Activated CD4-positive, alpha-beta T cell treated with anti-CD3 and anti-CD28 coated beads, Interleukin-2, amount 50 U/mL, for 24 hours (primary cell): ENCODE measurements at places on chromosomes 6 and 20.

DNA sequence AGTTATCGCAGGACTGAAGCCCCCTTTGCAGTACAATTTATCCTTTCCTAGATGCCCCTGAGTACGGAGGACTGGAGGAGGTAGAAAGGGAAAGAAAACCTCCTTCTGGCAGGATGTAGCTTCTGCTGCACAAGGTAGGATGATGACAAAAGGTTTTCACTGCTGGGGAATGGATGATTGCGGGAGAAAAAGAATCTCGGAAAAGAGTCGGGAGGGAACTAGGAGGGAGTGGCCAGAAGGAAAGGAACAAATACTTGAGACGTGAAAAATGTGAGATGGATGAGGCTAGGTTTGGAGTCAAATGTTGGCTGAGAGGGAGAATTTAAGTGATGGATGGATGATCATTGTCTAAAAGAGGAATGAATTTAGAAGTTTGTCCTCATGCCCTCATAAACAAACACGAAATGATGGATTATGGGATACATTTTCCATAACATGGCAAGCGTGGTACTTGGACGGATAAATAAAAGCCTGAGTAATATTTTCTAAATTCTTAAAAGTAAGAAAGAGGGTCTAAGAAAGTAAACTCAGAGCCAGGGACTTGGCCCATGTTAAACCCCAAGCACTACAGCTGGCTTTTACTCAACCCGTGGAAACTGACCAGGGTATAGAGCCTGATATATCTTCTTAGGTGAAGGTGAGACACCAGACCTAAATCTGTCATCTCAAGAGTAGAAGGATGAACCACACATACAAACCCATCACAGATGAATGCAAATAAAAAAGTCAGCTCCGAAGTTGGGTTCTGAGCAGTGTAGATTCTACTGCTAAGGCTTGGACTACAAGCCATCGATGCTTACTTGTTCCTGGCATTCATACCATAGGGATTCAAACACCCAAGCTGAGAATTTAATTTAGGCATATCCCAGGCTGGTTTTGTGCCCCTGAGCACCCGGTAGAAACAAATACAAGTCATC lies 72.4 kb downstream of the HFE start:
- no peak for DNase-seq

DNA sequence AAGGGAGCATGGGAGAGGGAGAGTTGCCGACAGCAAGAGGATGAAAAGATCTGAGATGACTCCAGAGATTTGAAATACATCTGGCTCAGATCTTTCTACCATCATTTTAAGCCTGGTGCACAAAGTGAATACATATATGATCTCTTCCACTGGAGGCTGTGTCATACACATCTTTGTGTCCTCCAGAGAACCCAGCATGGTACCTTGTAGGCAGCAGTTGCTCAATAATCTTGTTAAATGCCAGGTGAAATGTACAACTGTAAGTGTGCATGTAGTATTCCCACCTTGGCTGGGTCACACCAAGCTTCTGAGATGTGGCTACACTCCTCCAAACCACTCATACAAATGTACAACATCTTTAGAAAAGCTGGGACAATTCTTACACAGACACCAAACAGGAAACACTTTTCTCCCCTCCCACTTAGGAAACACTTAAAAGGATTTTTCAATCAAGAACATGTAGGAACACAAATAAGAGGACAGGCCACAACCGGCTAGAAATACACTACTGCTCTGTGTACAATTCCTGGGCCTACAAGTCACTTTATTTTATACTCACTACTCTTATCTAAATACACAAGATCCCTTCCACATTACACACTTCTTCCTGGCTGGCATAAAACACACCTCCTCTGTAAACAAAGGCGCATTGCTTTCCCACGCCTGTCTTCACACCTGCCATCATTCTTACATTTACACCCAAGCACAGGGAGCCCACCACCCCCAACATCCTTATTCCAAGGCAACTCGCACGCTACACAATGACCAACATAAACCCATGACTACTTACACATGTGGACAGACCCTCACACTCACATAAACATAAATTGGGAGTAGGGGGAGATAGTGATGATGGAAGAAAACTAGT lies 3.8 kb upstream of the IER3 start:
- DNase-seq = no peak

DNA sequence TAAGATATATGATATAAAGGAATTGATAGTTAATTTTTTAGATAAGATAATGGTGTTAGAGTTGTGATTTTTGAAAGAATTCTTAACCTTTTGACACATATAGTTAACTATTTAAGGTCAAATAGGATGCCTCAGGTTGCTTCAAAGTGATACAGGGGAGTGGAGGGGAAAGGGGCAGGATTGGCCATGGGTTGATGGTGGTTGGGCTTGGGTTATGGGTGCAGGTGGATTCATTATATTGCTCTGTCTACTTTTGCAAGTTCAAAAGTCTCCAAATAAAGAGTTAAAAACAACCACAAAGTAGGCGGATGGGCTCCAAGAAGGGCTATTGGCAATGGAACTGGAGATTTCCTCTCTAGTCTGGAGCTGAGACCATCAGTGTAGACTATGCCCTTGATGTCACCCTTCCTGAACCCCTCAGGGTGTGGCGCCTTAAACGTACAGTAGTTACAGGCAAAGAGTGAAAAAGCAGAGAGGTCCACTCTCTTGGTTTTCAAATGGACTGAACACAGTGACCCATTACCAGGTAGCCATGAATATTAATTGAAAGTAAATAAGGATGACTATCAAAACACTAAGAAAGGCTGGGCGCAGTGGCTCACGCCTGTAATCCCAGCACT lies 81.2 kb downstream of the PTPN1 start:
- no peak for DNase-seq

- DNase-seq = no peak
Measured at GRCh38 chr20:7505152-7505834, 435.0 kb downstream of the HAO1 start.

DNA sequence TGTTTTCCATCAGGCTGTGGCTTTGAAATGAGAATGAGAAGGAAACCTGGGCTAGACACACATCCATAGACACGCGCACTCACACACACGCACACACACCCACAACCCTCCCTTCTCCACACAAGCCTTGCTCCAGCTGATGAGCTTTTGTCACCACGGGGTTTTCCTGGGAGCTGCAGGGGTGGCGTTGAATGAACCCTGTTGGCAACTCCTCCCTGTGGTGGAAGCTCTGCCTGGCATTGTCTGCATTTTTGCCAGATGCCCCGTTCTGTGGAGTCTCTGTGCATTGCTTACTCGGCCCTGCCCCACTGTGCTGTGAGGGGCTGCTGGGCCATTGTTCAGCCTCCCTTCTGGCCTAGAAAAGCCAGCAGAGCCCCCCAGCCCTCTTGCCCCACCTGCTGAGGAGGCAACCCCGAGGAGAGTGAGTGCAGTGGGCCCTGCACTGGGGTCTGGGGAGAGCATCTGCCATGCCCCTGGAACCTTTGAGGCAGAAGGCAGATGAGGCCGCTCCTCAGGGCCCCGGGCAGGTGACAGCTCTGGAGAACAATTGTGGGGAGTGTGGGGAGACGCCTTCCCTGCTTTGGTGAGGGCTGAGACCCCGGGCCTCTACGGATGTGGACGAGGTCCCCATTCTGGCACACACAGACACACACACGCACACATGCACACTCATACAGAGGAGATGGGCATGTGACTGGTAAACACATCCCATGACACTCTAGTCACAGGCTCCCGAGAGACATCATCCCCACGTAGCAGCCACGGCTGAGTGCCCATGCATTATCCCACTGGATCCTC lies 9.9 kb downstream of the ADIG start:
- DNase-seq = no peak

- DNase-seq = no peak
Measured at GRCh38 chr6:100255701-100256100, 209.0 kb downstream of the SIM1 start.
